ENCODE measurements at places on chromosomes 7 and 10.

DNA sequence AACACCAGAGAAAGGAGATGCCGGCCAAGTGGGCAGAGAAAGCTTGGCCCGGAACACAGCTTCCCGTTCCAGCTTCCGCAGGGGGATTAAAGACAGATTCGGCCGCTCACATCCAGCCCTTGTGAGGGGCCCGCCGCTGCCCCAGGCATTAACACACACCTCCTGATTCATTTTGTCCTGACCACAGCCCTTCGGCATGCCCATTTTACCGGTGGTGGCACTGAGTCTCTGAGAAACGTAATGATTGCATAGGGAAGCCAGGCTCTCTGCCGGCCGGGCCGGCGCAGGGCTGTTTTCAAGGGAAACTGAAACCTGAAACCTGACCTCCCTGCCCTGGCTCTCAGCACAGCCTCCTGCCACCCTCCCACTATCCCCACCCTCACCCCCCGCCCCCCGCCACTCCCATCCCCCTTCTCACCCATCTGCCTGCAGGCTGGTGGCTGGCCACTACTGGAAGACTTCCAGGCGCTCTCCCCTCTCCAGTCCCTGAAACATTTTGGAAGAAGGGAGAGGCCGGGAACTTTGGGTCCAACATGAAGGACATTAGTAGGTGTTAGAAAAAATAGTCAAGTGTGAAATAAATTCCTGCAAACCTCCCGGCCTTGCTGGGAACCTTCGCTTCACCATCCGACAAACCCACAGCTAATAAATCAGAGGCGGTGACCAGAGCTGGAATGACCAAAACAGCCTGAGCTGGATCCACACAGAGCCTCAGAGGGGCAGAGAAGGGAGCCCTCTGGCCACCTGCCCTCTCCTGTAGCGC is 83.5 kb upstream of the CUX1 start:
- DNase-seq = no peak

DNA sequence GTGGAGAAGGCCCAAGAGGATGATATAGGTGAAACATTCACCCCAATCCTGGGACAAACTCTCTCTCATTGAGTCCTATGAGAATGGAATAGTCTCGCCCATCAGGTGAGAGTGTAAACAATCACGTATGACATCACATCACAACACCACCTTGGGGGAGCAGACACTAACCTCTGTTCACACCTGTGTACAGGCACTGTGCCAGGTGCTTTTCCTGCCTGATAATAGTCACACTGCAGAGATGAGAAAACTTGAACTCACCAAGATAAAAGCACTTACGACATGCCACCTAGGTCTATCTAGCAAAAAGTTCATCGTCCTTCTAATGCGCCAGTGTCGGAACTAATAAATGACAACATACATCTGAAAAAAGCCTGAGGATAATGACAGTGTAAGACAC is 187.8 kb downstream of the FAM107B start:
- DNase-seq = no peak

- no peak for DNase-seq
Observed at GRCh38 chr7:45033261-45033930, 33.4 kb downstream of the CCM2 start.

GRCh38 chr10:49837051-49837478 is 74.9 kb upstream of the OGDHL start:
- no peak for DNase-seq

- DNase-seq = no peak
Observed at GRCh38 chr7:925601-926000, 28.9 kb downstream of the ADAP1 start.

- no peak for DNase-seq
Observed at GRCh38 chr7:103915680-103916357, 73.6 kb downstream of the RELN start.

GRCh38 chr7:119964788-119965542 is 308.0 kb upstream of the KCND2 start:
- no peak for DNase-seq

- DNase-seq = no peak
Observed at GRCh38 chr10:87579563-87579962, 74.9 kb downstream of the MINPP1 start.

DNA sequence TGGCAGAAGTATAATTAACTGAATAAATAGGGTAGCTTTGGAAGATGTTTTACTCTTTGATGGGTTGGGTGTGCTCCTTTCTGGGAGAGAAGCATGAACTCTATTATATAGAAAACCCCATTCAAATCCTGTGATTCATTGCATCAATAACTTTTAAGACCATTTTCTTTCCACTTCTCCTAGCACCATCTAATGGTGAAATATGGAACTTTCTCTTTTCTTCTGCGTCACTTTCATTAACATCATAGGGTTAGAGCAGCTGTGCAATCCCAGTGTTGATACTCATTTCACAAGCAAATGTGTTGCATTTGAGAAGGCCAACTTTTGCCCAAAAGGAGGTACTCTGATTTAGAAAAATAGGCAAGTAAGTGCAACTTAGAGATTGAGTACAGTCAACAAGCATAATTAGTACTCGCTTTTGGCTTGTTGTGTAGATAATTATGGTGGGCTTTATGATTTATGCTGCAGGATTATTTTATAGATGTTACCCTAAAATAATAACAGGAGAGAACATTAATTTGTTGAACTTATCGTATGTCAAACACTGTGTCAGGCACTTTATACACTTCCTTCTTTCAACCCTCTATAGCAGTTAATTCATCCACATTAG is 92.9 kb downstream of the CPED1 start:
- peak; percentile 44 for DNase-seq

GRCh38 chr10:86950349-86950748 is 7.1 kb downstream of the MMRN2 start:
- no peak for DNase-seq

DNA sequence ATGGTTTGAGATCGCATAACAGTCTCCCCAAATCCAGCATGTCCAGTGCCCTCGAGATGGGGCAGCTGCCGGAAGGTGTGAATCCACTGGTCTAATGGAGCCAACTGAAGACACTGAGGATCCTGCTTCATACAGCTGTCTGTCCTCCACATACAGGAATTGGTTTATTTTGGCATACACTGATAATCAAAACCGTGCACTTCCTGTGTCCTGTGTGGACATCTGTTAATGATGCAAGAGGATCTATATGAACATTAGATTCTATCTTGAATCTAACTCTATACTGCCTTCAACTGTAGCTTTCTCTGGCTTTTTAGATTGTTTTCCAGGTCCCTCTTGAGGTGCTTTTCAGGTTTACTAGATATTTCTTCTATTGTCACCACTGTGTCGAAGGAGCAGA is 3.0 kb upstream of the JAZF1 start:
- no peak for DNase-seq

GRCh38 chr7:124031406-124031805 is 1.5 kb downstream of the TMEM229A start:
- DNase-seq = no peak

- DNase-seq = no peak
Observed at GRCh38 chr10:63843107-63843506, 321.9 kb downstream of the REEP3 start.

GRCh38 chr10:73887294-73888039 is 13.1 kb upstream of the CAMK2G start:
- DNase-seq = peak; percentile 81

GRCh38 chr7:149559711-149560110 is 62.1 kb upstream of the ZNF746 start:
- no peak for DNase-seq

DNA sequence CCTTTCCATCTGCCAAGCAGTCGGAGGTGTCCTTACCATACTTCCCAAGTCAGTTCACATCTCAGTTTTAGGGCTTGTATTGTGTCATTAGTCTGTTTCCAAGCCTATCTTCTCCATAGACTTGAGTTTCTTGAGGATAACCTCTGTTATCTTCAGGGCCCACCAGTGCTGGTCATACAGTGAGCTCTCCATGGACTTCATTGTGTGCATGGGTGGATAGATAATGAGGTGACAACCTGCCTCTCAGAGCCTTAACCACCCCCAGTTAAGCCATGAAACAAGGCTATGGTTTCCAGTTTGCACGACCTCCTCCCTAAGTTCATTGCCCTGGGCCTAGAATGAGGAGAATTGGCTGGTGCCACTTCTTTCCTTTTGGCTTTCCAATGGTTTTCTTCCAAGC is 38.5 kb upstream of the WAC start:
- DNase-seq = no peak

- no peak for DNase-seq
Observed at GRCh38 chr7:32070051-32070405, 179 bp downstream of the PDE1C start.

GRCh38 chr7:151864081-151864480 is 12.8 kb downstream of the PRKAG2 start:
- no peak for DNase-seq

- peak; percentile 54 for DNase-seq
Observed at GRCh38 chr10:126131341-126131740, 235.0 kb downstream of the FANK1 start.

DNA sequence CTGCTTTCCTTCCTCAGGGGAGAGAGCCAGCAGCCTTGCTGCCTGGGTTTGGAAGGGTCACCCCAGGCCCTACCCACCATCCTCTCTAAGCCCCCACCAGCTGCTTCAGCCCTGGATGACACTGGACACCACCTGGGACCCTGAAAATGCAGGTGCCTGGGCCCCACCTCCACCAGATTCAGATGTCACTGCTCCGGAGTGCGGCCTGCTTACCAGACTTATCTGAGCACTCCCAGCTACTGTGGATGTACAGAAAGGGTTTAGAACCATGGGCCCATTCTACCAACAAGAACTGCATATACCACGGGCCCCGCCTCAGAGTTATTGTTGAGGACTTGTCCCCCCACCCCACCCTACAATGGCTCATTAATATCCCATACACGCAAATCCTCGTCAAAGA is 172.3 kb downstream of the PTPRN2 start:
- no peak for DNase-seq

DNA sequence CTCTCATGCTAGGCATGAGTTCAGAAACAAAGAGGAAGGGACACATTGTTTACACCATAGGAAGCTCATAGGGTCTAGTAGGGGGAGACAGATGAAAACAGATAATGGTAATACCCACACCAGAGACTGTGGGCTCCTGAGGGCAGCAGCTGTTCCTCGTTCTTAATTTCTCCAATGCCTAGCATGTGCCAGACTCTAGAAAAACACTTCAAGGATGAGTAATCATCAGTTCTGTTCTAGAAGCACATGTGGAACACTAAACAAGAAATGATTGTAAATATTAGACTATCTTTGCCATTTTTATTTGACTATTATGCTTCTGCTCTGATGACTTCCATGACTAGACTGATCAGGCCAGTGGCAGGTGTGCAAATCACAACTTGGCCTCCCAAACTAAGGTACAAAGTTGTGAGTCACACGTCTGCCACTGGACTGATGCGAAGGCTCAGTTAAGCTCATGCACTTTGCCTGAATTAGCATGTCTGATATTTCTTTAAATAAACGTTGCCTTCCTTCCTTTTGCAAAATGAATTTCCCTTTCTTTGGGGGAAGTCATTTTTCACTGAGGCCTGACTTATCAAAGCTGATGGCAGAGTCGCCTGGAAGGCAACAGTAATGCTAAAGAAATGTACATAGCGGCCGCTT is 89.2 kb upstream of the FGL2 start:
- no peak for DNase-seq

DNA sequence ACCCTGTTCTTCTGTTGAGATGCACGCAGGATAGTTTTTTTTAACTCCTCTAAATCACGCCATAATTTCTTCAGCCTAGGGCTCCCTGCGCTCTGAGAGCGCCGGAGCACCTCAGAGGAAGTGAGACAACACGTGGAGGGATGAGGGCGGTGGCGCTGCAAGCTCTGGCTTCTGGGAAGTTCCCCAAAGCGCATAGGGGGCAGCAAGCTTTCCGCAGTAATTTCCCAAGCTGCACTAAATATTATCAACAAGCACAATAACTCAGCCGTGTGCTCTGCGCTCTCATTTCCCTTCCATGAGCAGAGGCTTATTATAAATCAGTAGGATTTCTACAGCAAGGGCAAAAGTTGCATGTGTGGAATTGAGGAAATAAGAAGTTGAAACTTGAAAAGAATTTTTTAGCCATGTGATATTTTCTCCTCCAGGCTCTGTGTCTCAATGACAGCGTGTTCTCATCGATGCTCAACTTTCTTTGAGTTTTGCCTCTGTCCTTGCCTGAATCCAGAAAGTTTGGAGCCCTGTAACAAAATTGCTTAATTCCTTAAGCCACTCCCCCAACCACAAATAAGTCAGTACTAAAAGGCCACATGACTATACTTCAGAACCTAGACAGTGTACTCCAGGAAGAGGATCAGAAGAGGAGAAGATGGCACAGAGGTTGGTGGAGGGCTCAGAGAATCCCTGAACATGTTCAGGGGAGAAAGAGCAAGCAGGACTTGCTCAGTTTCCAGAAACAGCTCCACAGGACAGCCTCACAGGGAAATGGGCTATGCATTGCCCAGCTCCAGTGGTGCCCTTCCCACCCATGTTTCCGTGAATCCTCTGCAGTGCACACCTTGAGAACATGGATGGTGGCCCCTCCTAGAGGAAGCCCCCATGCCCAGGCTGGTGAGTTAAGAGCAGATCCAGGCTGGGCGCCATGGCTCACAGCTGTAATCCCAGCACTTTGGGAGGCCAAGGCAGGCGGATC is 221.5 kb upstream of the GHITM start:
- no peak for DNase-seq

DNA sequence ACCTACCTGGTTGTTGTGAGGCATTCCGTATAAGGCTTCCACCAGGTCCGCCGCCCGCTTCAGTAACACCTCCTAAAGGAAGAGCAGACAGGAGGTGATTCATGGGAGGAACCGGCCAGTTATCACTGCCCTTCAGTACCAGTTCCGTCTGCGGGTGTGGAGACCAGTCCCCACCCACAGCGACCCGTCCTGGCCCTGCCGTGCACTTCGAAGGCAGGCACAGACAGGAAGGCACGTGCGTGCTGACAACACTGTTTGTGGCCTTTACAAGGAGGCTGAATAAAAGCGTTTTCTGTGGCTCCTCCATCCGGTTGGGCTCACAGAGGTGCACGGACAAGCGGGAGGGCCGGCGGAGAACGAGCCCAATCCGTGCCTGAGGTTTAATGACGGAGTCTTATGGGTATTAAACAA is 120.9 kb downstream of the EBF3 start:
- DNase-seq = no peak

DNA sequence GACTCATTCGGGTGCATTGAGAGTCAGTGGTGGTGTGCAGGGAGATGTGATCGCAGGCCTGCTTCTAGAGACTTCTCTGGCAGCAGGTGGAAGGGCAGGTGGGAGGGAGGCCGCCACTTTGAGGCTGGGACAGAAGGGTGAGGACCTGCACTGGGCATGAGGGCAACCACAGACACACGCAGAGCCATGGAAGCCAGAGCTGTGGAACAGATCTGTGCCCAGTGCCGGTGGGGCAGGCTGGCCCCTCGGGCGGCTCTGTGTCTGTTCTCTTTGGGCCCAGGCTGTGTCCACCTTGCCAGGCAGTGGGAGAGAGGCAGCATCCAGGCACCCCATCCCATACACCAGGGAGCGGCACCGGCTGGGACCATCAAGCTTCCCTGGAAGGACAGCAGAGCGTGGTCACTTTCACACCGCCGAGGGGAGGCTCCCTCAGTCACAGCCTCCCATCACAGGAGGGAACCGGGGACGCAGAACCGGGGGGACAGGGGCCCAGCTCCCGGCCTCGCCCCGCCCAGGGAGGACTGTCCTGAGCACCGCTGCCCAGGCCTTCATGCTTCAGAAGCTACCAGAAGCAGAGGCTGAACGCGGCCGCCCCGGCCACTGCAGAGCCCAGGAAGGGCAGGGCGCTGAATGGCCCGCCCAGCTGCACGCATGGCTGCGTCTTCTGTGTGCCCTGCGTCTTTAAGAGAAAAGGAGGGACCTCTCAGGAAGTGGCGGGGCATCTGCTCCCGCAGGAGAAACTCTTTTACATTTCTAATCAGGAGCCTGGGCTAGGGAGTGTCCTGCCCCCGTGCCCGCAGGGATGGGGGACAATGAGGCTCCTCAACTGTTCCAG is 32.1 kb downstream of the EN2 start:
- no peak for DNase-seq

GRCh38 chr7:835485-836401 is 3.5 kb downstream of the SUN1 start:
- no peak for DNase-seq

Measured in smooth muscle cell of the brain vasculature (primary cell).